Upper lobe of right lung (tissue), 1 donor: ENCODE measurements at places on chromosomes 4 and X. TPM values are rescaled to one million over a fixed set of nuclear protein-coding genes. Genes with fewer than 3 reads are reported as not detected.

GRCh38 chr4:143375326-143376073 is 38.8 kb downstream of the GAB1 start:
- DNase-seq = no peak

The OPHN1 gene
- total RNA-seq = 9.8 TPM

GRCh38 chr4:1266881-1267763 is 18.2 kb upstream of the CTBP1 start:
- no peak for DNase-seq

DNA sequence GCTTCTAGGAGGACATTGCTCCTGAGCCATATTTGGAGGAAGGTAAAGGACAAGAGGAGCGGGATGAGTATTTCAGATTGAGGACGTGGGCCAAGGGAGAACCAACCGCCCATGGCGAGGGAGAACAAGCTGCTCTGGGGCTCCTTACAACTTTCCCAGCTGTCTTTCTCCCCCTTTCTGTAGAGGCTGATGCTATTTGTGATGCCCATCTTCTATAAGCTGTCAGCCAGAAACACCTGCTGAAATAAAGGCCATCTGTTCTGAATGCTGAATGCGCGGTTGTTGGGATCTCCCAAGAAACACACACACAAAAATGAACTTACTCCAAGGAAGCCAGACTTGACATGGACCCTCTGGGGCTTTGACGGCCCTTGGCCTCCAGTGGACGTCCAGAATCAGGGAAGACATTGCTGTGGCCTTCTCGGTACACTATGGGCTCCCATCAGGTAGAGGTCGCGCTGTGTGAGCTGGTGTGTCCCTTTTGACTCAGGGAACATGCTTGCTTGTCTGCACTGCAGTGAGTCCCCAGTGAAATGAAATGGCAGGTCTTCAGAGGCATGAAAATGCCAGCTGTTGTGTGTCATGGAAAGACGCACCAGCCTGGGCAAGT is 30.9 kb downstream of the RWDD4 start:
- no peak for DNase-seq

GRCh38 chr4:6426571-6427438 is 45.6 kb downstream of the PPP2R2C start:
- DNase-seq = no peak

- no peak for DNase-seq
These were observed 1.4 kb downstream of the PDZD4 start for GRCh38 chrX:153828723-153829548.

DNA sequence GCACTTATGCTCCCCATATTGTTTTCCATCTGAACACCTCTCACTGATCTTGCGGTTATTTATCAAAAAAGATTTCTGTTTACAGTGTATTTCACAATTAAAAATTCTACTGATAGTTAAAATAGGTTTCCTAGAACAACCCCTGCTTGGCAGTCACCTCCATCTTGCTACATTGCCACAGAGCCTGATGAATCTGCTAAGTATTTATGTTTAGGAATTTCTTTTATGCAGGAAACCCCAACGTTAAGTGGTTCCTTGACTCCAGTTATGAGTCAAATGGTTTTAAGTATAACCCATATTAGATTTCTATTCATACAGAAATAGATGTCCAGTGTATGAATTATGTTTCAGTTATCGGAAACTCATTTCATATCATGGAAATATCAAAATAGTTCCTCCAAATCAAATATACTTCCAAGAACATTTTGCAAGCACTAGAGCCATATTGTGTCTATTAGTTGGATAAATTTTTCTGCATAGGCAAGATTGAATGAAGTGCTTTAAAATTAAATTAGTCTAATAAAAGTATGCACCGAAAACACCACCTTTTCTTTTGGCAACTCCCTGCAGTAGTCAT is 20.6 kb downstream of the GALNT7 start:
- no peak for DNase-seq
